ENCODE measurements at places on chromosomes 5 and 9.

- H3K27ac ChIP-seq = no peak overlapping the region
- no peak for DNase-seq
- H3K4me1 ChIP-seq = peaks cover 2% of the 10 kb centered on the region
- H3K27me3 ChIP-seq = peaks cover 2% of the 10 kb centered on the region
- no peak overlapping the region for H3K4me3 ChIP-seq
- H3K36me3 ChIP-seq = no peaks in the 10 kb centered on the region
Measured at GRCh38 chr5:88746438-88746882, 136.5 kb downstream of the MEF2C start.

DNA sequence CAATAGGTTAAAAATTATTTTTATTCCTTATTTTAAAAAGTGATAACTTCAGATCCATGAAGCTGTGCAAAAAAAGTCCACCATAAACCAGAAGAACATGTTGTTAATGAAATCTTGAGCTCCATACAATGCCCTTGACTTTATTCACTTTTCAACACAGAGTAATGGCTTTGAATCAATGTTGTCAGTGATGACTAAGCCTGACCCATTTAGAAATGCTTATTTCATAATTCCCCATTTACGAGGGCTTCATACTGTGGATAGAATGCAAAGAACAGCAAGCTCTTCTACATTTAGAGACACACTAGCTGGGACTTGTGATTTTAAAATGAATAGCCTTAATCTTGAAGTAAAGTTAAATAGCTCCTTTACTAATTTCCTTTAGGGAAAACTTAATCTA, 25.7 kb upstream of the IL9 start:
- H3K4me1 ChIP-seq = peaks cover 2% of the 10 kb centered on the region
- no peak for DNase-seq
- H3K36me3 ChIP-seq = no peaks in the 10 kb centered on the region
- H3K27ac ChIP-seq = no peak overlapping the region
- H3K4me3 ChIP-seq = no peak overlapping the region
- H3K27me3 ChIP-seq = peaks cover 42% of the 10 kb centered on the region

- H3K27ac ChIP-seq = no peak overlapping the region
- peaks cover 3% of the 10 kb centered on the region for H3K36me3 ChIP-seq
- DNase-seq = no peak
- H3K4me1 ChIP-seq = peaks cover 25% of the 10 kb centered on the region
Measured at GRCh38 chr9:132082188-132082587, 2.5 kb upstream of the MED27 start.

- H3K27me3 ChIP-seq = no peaks in the 10 kb centered on the region
- peak overlapping the region; percentile 100 for H3K27ac ChIP-seq
- H3K36me3 ChIP-seq = peaks cover 7% of the 10 kb centered on the region
- no peak for DNase-seq
- peaks cover 59% of the 10 kb centered on the region for H3K4me1 ChIP-seq
- H3K4me3 ChIP-seq = peak overlapping the region; percentile 99
Measured at GRCh38 chr9:2018162-2018643, 3.1 kb downstream of the SMARCA2 start.

GRCh38 chr9:84597131-84597530, 72.4 kb upstream of the NTRK2 start:
- no peaks in the 10 kb centered on the region for H3K27me3 ChIP-seq
- H3K27ac ChIP-seq = no peak overlapping the region
- DNase-seq = no peak
- H3K4me1 ChIP-seq = no peaks in the 10 kb centered on the region
- no peaks in the 10 kb centered on the region for H3K36me3 ChIP-seq
- H3K4me3 ChIP-seq = no peak overlapping the region

DNA sequence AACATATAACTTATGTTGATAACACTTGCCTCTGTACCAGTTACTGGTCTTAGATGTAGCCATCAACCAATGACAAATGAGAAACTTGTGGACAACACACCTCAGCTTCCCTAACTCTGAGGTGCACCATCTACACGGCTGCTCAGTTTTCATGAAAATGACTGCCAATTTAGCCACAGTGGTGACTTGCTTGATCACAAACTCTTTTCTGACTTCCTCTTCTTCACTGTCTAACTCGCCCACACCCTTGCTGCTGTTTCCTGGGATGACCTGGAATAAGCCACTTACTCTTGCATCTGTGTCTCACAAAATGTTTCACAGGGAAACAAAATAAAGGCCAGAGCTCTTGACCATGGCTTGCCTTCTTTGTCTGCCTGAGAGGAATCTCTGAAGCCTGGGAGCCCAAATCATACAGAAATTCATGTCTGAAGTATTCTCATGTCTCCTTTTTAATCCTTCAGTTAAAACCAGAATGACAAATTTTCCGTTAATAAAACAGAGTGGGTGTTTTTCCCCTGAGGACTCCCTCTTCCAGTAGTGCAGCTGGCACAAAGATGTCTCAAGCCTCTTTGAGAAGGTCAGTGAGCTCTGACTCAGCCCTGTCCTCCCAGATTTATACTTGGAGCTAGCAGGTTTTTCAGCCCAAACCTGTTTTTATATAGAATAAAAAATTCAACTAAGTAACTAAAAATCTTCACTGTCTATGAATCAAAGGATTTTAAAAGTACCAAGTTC, 126.5 kb upstream of the PAM start:
- H3K4me3 ChIP-seq = no peak overlapping the region
- H3K36me3 ChIP-seq = no peaks in the 10 kb centered on the region
- H3K27ac ChIP-seq = no peak overlapping the region
- H3K4me1 ChIP-seq = no peaks in the 10 kb centered on the region
- no peak for DNase-seq

- peak; percentile 54 for DNase-seq
- peaks cover 5% of the 10 kb centered on the region for H3K4me1 ChIP-seq
- no peaks in the 10 kb centered on the region for H3K36me3 ChIP-seq
- no peak overlapping the region for H3K27ac ChIP-seq
- H3K27me3 ChIP-seq = peaks cover 2% of the 10 kb centered on the region
Measured at GRCh38 chr9:90287567-90288274, 354.9 kb downstream of the DIRAS2 start.

DNA sequence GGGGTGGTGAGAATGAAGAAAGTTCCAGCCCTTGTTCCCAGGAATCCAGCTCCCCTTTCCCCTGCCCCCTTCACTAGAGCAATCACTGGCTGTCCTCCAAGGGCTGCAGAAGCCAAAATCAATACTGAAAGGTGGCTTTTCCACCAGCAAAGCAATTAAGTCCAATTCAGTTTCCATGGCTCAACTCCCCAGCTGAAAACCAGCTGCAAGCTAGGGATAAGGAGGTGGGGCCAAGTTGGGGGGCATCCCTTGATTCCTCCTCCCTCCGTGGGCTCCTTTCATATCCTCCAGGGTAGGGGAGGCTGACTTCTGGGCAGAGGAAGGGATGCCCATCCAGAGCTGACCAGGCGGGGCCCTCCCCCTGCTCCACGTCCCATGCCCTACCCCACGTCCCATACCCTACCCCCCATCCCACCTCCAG, 22.7 kb downstream of the CAMK2A start:
- peaks cover 1% of the 10 kb centered on the region for H3K27me3 ChIP-seq
- H3K27ac ChIP-seq = no peak overlapping the region
- H3K36me3 ChIP-seq = no peaks in the 10 kb centered on the region
- H3K4me3 ChIP-seq = no peak overlapping the region
- no peak for DNase-seq

DNA sequence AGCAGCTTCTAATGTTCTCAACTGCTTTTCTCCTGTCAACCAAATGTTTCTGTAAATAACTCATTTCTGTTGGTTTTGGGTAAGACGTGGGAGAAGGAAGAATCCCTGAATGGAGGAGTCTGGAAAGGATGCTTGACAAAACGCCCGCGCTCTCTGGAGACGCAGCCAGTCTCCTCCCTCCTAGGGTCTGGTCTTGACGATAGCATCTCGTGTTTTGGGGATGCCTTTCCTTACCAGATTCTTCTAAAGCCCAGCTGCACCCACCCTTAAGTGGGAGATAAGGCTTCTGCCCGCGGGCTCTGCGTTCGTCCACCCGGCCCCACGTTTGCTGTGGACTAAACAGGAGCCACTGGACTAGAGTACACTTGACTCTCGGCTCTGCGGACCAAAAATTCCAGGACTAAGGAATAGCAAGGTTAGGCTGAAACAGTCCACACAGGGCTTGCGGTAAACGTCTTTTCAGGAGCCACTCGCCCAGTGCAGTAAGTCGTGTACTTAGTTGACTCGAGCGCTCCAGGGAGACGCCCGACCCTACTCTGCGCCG, 491 bp upstream of the CTSL start:
- peak overlapping the region; percentile 85 for H3K4me3 ChIP-seq
- DNase-seq = no peak
- H3K4me1 ChIP-seq = peaks cover 27% of the 10 kb centered on the region
- H3K36me3 ChIP-seq = peaks cover 3% of the 10 kb centered on the region
- no peak overlapping the region for H3K27ac ChIP-seq
- H3K27me3 ChIP-seq = peaks cover 5% of the 10 kb centered on the region

DNA sequence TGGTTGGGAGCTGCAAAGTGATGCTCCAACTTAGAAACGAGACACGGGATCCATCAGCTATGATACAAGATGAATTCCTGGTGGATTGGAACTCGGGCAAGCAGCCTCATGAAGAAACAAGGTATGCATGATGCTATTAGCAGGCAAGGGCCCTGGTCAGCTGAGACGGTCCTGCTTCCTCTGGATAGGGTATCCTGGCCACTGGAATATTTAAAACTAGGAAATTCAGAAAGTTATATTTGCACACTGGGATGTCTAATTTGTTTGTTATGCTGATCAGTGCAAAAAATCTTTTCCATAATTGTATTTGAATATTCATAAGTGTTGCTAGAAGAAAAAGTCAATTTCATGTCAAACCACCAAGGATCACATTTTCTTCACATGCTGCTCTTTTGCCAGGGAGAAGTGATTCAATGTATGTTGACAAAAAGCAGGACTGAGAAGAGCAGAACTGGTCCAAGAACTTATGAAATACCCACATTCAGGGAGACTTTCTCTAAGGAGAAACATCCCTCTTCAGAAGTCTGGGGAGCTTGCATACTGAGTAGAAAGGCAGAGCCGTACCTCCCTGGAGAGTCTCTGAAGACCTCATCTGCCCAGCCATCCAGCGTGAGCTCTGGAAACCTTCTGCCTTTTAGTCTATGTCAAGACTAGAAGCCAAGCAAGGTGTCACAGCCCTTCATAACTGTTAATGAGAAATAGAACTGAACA, 6.7 kb upstream of the NXNL2 start:
- H3K27me3 ChIP-seq = peaks cover 27% of the 10 kb centered on the region
- no peak overlapping the region for H3K27ac ChIP-seq
- peaks cover 2% of the 10 kb centered on the region for H3K4me1 ChIP-seq
- H3K4me3 ChIP-seq = no peak overlapping the region
- DNase-seq = no peak

Measured in activated CD4-positive, alpha-beta memory T cell treated with anti-CD3 and anti-CD28 coated beads for 36 hours (primary cell).